NAMALWA (cell line): ENCODE measurements at places on chromosomes 5 and 9.
A peak's percentile ranks its signal among the peaks of the same experiment; 100 is the strongest.

DNA sequence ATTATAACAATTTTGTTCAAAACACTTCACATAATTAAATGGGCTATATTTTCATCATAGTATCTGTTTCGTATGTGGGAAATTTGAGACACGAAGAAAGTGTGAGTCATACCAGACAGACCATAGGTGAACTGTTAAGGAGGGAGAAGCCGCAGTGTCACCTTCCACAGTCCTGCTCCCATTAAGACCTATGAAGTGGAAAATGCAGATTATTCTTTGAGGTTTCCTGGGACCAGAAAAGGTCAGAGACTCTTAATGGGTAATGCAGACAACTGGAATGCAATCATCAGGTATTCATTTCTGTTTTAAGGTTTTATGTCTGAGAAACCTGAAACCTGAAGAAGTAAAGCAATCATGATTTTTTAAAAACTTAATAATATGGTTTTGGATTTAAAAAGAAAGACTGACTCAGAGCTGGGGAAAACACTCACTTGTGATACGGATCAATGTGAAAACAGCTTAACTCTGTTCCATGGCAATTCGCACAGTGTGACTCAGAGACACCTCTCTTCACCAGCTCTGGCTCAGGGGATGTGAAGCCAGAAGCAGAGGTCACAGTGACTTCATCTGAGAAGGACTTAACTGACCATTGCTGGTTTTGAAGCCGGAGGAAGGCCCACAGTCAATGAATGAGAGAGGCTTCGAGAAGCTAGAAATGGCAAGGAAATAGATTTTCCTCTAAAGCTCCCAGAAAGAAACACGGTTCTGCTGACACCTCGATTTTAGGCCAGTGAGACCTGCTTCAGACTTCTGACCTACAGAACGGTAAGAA, 17.2 kb upstream of the GCNT1 start:
- no peak for DNase-seq

DNA sequence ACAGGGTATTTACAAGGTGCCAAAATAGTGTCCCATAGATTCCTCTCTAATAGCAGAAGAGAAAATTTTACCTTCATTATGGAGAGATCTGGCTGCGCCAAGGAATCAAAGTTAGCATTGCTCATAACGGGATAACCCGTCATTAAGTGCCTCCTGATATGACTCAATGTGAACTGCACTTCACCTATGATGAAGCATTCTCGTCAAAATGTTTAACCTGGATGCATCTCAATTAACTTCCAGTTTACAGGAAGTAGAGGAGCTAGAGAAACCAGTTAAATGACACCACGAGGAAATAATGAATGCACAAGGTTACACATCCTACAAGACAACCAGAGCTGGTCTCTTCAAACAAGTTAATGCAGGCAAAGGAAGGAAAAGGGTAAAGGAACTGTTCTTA, 17.2 kb downstream of the FBXW11 start:
- DNase-seq, result no peak

GRCh38 chr9:74795081-74795480, 92.6 kb downstream of the TRPM6 start:
- DNase-seq, result no peak

DNA sequence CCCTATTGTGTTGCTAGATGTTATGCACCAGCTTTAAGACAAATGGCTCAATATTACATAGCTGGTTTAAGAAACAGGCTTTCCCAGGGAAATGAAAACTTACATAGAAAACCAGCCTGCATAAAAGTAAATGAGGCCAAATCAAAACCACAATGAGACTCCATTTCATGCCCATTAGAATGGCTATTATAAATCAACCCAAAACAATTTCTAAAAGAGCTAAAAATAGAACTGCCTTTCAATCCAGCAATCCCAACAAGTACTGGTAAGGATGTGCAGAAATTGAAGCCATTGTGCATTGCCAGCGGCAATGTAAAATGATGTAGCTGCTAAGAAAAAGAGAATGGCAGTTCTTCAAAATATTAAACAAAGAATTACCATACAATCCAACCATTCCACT, 1170.0 kb upstream of the CDH9 start:
- DNase-seq, result no peak

- DNase-seq, result no peak
Measured at GRCh38 chr5:178350361-178351220, 118.0 kb upstream of the PHYKPL start.

DNA sequence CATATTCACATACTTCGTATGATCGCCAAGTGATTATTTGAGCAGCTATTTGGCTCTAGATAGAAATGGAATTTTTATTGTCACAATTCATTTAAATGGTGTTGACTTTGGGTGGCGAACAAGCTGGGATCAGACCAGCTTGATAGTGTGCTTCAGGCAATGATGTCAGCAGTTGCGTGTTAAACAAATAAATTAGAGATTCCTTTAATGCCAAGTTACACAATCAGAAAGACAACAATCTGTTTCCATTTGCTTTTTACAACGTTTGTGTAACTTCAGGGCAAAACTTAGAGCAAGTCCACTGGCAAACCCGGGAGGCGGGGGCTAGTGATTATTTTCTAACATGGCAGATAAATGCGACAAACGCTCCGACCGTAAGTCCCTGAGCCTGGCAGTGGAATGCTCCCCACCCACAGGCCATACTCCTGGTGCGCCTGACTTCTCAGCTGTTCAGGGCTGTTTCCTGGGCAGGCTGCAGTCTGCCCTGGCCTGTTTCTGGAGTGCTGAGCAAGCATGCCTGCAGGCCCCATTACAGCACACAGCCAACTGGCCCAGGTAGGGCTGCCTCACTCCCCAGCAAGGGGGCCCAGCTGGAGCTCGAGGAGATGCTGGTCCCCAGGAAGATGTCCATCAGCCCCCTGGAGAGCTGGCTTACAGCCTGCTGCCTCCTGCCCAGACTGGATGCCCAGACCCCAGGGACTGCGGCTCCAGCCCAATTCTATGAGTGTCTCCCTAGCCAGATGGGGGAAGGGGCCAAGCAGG, 88.7 kb downstream of the BASP1 start:
- DNase-seq, result no peak

- DNase-seq, result no peak
Measured at GRCh38 chr5:38478878-38479277, 77.6 kb downstream of the LIFR start.

DNA sequence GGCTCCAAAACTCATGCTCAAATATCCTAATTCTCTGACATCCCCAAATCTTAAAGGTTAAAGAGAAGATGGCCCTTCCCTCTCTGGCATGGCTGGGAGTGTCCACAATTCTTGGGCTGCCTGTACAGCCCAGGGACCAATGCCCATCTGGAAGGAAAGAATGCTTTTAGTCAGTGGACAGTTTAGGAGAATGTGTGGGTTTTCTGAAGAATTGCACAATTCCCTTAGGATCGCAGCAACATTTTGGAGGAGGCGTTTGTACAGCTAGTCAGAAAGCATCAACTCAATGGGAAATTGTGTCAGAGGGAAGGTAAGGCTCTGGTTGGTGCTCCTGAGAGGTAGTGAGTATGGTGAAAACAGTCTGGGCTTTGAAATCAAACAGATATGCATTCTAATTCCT, 15.0 kb downstream of the FAM193B start:
- no peak for DNase-seq

DNA sequence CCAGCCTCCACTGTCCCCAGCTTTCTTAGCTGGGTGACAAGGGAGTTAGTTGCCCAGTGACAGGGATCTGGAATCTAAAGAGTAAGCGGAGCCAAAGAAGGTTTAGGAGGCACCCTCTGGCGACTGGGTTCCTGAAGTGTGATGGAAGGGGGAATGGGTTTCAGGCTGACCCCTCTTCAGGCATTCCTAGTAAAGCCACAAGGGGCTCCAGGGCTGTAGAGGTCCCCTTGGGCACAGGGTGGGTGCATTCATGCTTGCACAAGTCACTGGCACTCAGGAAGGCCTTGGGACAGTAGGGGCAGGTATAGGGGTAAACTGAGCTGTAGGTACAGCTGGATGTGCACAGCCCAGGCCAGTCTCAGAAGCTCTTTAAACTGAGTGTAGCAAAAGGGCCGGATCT, 74.2 kb downstream of the CPLANE1 start:
- no peak for DNase-seq

GRCh38 chr5:127088251-127088650, 14.9 kb upstream of the C5orf63 start:
- no peak for DNase-seq

DNA sequence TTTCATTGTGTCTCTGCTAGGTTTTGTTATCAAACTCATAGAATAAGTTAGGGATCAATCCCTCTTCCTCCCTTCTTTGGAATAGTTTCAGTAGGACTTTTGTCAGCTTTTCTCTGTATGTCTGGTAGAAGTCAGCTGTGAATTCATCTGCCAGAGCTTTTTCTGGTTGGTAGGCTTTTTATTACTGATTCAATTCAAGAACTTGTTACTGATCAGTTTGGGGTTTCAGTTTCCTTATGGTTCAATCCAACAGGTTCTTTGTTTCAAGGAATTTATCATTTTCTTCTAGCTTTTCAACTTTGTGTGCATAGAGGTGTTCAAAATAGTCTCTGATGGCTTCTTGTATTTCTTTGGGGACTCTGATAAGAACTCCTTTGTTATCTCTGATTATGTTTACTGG, 221.7 kb downstream of the FGF10 start:
- DNase-seq, result no peak

DNA sequence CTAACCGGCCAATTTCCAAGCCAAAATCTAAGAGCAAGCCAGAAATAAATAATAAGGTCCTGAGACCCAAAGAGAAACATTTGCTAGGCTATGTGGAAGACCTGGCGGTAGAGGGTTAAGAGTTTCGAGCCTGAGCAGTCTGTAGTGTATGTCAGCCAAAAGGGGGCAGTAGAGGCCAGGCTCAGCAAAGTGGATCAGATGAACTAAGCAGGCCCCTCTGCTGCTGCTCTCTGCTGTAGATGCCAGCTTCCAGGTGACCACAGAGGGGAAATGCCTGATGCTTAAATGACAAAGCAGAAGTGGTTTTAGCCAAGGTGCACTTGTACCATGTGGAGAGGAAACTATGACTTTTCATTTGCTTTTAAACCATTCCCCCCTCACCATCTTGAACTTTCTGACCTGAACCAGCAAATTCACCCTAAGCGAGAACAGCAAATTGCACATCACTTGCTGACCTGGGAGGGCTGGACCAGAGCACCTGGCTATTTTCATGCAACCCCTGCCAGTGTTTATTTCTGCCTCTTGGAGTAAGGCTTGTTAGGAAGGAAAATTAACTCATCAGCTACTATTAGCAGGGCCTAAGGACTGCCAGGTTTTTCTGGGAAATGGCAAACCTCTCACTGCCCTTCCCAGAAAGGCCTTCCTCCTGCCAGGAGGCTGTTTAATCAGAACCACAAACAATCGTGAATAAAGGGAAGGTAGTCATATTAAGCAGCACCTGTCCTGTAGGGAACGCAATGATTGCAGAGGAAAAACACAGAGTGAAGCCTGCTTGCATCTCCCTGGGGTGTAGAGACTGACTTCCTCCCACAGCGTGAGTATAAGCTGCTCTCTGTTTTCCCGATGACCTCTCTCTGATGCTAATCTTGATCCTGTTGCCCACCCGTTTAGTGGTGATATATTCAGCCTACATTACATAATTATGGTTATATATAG, 818.2 kb downstream of the TLR4 start:
- DNase-seq, result peak; percentile 60

DNA sequence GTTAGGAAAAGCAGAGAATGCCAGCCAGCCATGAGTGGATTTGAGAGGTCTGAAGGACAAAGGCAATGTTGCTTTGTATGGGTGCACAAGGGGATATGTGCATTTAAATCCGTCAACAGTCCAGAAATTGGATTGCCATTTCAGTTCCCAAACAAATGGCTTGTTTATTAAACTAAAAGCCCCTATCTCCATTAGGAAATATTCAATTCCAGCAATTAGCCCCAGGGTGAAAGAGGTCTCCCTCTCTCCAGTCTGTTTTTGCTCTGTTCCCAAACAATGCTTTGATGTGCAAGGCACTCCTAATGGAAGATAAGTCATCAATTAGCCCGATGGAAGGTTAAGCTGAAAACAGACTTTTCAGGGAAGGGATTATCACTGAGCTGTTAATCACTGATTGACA, 101.3 kb downstream of the C9orf152 start:
- no peak for DNase-seq

DNA sequence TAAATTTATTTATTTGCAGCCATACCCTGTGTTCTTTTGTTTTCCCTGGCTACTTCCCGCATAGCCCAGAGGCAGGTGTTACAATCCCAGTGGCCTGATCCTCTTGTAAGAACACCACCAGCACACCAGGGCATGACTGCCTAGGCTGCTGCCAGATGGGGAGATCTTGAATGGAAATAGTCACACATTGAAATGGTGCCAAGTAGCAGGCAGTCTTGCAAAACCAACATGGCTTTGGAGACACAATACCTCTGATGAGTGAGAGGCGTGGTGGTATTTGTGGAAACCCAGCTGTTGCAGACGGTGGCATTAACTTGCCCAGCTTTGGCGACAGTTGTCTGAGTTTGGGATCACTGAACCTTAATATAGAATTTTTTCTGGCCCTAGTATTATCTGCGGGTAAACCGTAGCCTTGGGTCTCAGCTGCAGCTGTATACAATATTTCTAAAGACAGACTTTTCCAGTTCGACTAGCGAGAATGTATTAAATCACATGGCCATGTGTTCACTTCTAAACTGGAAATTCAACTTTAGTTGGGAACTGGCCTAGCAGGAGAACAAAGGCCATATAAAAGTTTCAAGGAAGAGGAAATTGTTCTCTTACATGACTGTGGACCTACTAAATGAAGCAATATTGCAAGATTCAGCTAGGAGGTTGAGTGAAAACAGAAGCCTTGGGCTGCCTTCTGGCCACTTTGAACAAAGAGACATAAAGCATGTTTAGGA, 277.0 kb downstream of the SMARCA2 start:
- peak; percentile 92 for DNase-seq

DNA sequence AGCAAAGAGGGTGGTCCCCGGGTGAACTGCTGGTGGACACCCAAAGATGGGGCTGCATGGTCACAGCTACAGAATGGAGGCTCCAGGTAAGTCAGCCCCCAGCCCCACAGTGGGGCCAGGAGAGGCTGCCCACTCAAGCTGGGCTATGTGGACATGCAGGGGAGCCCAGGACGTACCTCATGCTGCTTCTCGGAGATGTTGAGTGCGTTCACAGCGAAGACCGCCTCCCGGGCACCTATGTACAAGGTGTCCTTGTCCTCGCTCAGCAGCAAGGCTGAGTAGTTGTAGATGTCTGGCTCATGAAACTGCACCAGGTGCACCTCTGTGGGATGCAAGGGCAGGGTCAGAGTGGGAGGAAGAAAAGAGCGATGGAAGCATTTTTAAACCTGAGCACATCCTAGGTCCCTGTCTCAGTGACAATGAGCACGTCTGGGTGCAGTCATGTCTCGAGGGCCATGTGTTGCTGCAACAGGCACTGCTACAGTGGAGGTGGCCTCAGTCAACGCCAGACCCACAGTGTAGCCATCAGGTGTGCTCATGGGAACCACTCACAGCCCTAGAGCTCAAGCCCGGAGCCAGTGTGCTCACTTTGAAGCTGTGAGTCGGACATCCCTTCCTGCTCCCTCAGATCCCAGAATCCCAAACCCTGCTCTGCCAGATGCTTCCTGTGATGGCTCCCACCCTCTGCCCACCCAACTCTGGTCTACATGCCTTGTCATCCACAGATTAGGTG, 84.6 kb downstream of the SECISBP2 start:
- no peak for DNase-seq

DNA sequence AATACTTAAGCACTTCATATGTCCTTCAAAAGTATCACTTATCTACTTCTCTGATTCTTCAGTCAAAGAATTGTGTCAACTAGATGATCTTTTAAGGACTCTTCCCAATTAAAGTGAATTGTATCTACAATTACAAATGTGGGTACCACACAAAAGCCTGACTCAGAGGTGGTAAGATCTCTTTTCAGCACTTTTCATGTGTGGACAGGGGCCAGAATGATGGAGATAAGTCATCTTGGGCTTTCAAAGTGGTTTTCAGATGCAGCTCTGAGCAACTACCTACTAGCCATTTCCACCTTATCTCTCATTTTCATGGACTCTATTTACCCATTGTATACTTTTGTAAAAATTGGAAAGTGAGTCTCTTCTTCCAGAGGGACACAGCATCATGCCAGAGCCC, 8.4 kb downstream of the COX7C start:
- no peak for DNase-seq
